ENCODE measurements at places on chromosomes 7 and 10.

DNA sequence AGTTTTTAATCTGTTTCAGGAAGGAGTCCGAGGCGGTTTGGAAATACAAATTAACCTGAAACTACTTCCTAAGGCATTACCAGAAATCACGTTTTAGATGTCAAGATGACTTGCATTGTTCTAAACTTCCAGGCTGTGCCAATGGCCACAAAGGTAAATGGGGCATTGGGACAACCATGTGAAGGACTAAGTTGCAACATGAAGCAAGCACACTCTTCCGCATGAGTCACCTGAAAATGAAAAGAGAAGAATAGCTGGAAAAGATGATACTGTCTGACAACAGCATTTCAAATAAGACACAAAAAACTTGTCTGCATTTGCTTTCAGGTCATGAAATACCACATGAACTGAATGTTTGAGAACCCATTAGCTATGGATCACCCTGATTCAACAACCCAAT lies 262.1 kb downstream of the AHR start:
- no peak for DNase-seq

- no peak for DNase-seq
Measured at GRCh38 chr10:25758511-25758910, 175.5 kb upstream of the MYO3A start.

DNA sequence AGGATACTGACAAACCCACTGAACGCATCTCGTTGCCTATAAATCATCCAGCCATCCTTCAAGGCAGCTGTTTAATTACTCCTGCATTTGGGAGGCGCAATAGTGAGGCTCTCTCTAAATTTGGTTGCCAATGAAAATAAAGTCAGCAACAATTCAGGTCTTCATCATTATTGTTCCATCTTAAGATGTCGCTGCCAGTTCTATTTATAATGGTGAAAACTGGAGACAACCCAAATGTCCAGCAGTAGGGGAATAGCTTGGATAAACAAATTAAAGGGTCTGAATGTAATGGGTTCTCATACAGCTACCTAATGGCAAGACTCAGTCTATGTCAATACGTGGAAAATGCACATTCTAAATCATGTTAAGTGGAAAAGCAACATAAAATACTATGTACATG lies 120.1 kb upstream of the PLXNA4 start:
- DNase-seq: no peak

GRCh38 chr7:93231259-93231658 lies 907 bp upstream of the VPS50 start:
- DNase-seq: no peak

GRCh38 chr7:92748495-92748894 lies 87.9 kb downstream of the CDK6 start:
- no peak for DNase-seq

GRCh38 chr7:132580277-132580676 lies 4.0 kb upstream of the PLXNA4 start:
- no peak for DNase-seq

GRCh38 chr10:12782537-12782936 lies 219.0 kb downstream of the CCDC3 start:
- no peak for DNase-seq

- DNase-seq: no peak
Measured at GRCh38 chr10:72812753-72813430, 80.6 kb upstream of the OIT3 start.

DNA sequence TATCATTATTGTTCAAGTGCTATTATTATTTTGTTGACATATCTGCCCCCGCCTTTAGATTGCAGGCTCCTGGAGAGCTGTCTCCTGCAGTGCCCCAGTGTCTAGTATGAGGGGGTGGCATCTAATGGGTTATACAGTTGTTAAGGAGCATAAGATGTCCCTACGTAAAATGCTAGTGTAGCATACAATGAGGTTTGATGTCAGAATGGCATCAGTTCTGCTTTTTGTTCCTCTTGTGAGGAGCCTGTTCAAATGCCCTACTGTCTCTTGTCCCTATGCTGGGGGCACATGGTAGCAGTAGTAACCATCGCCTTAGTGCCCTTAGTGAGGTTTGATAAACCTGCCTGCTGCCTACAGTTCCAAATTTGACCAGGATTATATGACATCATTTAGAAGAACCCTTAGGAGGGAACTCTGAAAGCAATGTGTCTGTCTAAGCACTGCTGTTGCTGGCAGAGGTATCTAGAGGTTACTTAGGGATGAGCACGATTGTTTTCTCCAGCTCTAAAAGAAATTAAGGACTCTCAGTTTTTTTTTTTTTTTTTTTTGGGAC lies 9.7 kb downstream of the CREM start:
- DNase-seq: no peak

Data from stimulated activated CD4-positive, alpha-beta T cell treated with anti-CD3 and anti-CD28 coated beads, Interleukin-4, amount 100 ng/mL, for 48 hours (primary cell).